Peyer's patch (tissue), 4 donors: ENCODE measurements at places on chromosomes 2 and 18. TPM values are rescaled to one million over a fixed set of nuclear protein-coding genes. Genes with fewer than 3 reads are reported as not detected.

GRCh38 chr18:64405161-64405560 lies 256.3 kb upstream of the LINC00305 start:
- DNase-seq = no peak

- DNase-seq = no peak
These were observed 116.0 kb downstream of the DTNB start for GRCh38 chr2:25557179-25558036.

GRCh38 chr2:70391988-70392387 lies 90.1 kb upstream of the FAM136A start:
- DNase-seq = no peak

DNA sequence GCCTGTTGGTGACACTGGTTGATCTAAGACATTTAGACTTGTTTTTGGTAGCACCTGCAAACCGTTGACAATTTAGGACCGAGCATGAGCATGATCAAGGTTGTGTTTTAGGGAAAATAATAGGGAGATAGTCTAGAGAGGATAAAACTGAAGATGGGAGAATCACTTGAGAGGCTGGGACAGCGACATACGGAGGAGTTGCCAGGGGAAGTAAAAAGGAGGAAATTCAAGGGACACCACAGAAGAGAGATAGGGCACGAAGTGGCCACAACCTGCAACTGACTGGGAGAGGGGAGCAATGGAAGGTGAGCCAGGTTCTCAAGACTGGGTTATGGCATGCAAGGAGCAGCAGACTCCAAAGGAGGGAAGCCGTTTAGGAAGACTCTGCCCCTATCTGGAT lies 1.4 kb upstream of the ATP8B1 start:
- peak; percentile 17 for DNase-seq

DNA sequence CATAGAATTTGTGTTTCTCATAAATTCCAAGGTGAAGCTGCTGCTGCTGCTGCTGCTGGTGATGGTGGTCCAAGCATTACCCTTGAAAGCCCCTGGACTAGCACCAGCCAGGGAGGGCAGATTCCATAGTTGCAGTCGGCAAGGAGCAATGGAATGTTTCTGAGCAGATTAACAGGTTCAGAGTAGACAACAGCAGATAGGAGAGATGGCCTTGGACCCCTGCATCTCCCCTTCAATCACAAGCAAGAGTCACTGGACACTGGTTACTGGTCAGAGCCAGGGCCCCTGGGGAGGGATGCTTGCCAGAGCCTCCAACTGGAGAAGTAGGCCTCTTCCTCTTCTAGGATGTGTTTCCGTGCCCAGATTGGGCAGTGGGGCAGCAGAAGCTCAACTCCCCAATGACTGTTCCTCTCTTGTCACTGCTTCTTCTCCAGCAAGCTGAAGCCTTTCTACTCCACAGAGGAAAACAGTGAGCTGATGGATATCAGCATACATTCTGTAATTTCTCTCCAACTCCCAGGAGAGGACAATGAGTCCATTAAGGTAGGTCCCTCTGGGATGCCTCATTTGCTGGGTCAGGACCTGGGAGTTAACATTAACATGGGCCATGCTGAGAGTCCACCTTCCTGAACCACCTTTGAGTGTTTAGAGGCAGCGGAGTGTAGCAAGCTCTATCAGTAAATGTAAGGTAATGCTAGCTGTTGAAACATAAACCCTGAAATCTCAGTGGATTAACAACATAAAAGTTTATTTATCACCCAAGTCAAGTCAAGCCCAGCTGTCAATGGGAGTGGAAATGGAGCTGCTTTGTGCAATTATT lies 35.3 kb downstream of the MROH2A start:
- DNase-seq = no peak

- DNase-seq = no peak
These were observed 222.4 kb upstream of the RAB12 start for GRCh38 chr18:8386669-8387380.

DNA sequence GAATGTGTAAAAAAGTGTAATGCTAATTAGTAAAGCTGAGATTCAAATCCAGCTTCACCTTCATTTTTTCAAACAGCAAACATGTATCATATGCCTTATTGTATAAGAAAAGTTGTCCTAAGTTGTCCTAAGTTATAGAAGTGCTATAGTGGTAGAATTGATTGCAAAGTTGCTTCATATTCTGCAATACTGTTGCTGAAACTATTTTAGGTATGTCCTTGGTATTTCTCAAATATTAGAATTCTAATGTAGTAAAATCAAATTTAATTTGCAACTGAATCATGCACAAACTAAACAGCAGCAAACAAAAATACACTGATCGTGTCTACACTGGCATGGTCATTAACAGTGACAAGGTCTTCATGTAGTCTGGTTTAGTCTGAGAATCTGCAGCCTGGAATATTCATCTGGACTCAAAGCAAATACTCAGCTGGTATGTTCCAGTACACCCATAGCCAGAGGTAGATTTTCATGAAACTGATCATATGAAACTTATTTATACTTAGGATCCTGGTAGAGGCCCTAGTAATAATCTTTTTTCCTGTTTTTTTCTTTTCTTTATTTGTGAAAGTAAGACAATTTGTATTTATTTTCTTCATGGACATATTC lies 555.6 kb upstream of the ZEB2 start:
- no peak for DNase-seq

DNA sequence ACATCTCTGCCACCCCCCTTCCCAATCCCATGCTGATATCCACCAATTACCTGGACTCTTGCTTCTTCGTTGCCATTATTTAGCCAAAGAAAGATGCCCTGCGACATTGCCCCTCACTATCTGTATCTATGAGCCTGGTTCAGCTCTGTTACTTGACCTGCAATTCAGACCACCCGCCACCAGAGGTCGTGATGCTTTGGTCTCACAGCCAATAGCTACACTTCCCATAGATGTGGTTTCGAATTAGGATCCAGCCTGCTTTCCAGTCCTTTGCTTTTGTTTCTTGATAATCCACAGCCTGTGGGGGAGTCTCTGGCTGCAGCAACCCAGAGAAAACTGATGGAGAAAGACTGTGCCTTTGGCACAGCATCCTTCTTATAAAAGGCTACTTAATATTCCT lies 239.4 kb downstream of the KLHL29 start:
- no peak for DNase-seq

GRCh38 chr18:48639772-48640432 lies 101.1 kb downstream of the CTIF start:
- no peak for DNase-seq

DNA sequence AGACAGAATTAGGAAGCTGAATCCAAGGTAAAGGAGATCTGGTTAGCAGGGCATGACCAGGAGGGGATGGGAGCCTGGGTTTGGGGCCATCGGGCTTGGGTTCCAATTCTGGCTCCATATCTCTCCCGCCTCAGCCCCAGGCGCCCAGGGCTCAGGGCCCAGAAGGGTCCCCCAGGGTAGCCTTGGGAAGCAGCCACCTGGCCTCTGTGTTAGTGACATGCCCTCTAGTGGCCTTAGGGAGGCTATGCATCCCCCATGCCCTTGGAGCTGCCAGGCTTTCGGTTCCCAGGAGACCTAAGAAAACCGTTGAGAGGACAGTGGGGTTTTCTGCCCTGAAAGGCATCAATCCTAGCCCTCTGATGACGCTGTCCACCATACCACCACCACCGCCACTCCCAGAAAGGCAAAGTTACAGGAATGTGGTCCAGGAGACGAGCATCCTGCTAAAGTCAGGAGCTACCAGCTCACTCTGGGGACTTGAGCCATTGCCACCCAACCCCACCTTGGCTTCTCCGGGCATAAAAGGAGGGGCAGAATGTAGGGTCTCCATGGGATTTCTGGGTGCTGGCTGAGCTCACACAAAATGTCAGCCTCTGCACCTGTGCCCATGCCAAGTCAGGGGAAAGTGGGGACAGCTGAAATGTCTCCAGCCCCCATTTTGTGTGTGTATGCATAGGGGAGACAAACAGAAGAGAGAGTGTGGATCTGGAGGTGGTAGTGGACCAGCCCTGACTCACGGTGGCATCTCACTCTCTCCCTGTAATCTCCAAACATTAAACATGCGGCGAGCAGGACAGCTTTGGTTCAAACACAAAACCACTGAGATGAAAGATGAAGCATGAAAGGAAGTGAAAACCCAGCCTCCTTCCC lies 56.5 kb downstream of the EMX1 start:
- DNase-seq = peak; percentile 63

GRCh38 chr2:147027436-147027835 lies 817.4 kb upstream of the ACVR2A start:
- DNase-seq = no peak

The COA5 gene
- 28.9 TPM for total RNA-seq
